Stimulated activated naive CD4-positive, alpha-beta T cell treated with Interleukin-2 at 50 U/mL for 16 hours (primary cell): ENCODE measurements at places on chromosomes 3 and 15.
A peak's percentile ranks its signal among the peaks of the same experiment; 100 is the strongest.

- no peak for DNase-seq
Measured at GRCh38 chr3:50354850-50355249, 4.2 kb downstream of the CYB561D2 start.

DNA sequence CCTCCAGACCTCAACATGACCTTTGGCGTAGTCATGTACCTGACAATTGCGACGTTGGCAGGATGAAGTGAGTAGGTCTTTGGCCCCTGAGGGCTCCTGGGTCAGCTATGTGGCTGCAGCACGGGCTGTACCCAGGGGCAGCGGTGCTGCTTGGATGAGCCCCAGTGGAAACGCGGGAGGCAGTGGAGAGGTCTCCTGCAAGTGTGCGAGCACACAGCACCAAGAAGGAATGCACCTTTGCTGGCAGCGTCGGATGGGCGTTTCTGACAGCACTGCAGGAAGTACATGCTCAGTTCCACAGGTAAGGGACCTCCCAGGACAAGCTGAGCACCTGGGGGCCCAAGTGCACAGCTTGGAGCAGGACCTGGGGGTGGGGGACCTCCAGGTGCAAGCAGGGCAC lies 67.4 kb upstream of the UNC13C start:
- no peak for DNase-seq

DNA sequence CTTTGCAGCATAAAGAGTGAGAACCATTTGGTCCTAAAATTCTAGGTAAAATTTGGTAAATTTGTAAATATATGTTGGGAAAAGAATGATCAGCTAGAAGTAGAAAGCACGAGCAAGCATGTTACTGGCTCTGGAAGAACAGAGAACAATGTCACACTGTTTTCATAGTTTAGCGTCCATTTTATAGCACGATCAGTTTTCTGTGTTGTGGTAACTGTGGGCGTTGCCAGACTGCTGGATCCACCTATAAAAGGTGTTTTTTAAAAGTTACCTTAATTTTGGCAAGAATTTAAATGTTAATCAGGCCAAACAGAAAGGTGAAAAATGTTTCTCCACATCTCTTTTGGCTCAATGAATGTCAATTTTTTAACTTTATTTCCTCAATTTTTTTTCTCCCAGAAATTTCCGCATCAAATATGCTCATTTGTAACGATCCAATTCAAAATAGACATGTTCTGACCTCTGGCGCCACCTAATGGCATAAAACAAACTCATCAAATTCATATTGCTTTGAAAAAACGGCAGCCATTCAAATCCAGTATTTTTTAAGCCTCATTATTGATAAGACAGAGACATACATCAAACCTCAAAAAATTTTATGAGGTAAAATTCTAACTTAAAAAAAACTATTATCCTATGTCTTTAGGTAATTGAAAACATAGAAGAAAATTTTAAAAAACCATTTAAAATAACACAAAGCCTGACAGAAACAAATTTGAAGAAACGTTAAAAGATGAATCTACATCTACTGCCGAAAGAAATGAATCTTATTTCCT lies 5.5 kb upstream of the GP5 start:
- DNase-seq, result no peak

DNA sequence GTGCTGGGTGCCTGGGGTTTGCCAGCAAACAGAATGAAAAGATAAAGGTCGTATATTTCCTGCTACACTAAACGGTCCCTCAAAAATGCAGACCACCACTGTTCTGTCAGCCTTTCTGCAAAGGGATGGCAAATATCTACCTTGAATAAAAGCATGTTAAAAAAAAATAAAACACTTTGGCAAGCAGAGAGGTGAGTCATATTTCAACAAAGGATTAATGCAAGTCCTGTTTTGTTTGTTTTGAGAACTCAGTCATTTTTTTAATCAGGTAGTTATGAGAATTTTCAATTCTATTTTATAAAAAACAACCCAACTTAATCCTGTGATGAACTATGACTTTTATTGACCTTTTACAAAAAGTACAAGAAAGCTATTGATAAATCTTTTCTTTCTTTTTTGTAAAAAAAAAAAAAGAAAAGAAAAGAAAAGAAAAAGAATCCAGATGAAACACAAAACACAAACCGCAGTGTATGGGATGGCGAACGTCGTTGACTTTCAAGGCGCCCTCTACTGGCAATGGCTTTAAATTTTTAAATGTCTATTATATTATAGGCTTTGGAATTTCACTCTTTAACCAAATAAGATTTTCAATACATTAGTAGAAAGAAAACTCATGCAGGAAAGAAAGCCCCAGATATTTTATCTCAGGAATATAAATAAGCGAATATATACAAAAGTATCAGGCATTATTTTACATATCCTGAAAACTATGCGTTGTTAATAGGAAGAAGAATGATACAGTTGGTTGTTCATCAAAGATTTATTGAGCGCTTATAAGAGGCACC lies 87.8 kb downstream of the NCEH1 start:
- DNase-seq, result peak; percentile 5
